ENCODE measurements at places on chromosomes 7 and 10. TPM values are rescaled to one million over a fixed set of nuclear protein-coding genes. Genes with fewer than 3 reads are reported as not detected.

Gene SUFU
- 6.7 TPM for total RNA-seq

- peaks cover 68% of the 10 kb centered on the region for H3K27me3 ChIP-seq
- no peak overlapping the region for H3K4me3 ChIP-seq
- no peak for DNase-seq
- no peaks in the 10 kb centered on the region for H3K4me1 ChIP-seq
These were observed 364.8 kb downstream of the SFMBT2 start for GRCh38 chr10:7045891-7046599.

DNA sequence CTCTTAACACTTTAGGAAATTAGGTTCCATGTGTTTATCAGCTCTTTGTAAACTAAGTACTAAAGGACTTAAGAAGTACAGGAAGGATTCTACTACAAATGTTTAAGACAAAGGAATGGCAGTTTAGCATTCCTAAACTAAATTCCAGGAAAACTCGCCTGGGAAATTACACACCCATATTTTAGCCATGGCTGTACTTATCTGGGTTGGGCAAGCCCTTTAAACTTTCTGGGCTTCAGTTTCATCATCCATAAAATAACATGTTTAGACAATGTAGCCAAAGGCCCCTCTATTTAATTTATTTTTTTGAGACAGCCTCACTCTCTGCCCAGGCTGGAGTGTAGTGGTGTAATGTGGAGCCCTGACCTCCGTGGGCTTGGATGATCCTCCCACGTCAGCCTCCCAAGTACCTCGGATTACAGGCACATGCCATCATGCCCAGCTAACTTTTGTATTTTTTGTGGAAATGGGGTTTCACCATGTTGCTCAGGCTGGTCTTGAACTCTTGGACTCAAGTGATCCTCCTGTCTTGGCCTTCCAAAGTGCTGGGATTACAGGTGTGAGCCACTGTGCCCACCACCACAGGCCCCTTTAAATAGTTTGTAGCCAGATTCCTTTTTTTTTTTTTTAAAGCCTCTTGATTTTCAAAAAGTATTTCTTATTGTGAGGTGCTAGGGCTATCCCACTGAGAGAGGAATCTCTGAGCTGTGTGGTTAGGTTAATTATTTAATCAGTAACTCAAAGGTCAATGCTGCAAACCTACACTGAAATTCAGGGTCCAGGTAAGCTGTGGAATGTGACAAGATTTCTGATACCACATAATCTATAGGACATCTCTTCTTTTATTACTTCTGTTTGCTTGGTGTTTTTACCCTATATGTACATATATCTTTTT, 32.1 kb downstream of the TMEM60 start:
- no peak for DNase-seq
- no peaks in the 10 kb centered on the region for H3K27me3 ChIP-seq
- peaks cover 23% of the 10 kb centered on the region for H3K4me1 ChIP-seq
- peak overlapping the region; percentile 28 for H3K27ac ChIP-seq
- peak overlapping the region; percentile 36 for H3K4me3 ChIP-seq
- H3K36me3 ChIP-seq: no peaks in the 10 kb centered on the region

DNA sequence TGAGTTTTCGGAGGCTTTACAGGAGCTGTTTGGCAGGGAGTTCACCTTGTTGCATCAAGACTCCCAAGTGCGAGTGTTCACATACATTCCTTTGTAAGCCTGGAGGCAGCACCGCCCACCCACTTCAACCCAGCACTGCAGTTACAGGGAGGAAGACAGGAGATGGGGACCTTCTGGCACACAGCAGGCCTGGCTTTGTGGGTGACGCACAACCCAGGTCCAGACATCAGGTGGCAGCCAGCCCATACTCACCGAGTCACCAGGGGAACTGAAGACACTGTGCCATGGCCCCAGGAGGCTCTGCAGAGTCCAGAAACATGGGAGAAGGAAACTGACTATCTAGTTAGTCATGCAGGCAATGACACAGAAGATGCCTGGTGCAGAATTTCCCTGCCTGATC, 305.9 kb upstream of the RNF32 start:
- H3K27ac ChIP-seq: no peak overlapping the region
- no peaks in the 10 kb centered on the region for H3K4me1 ChIP-seq
- DNase-seq: no peak
- H3K4me3 ChIP-seq: no peak overlapping the region
- H3K27me3 ChIP-seq: peaks cover 36% of the 10 kb centered on the region

- H3K36me3 ChIP-seq: peaks cover 41% of the 10 kb centered on the region
- H3K4me3 ChIP-seq: peak overlapping the region; percentile 42
- peak overlapping the region; percentile 96 for H3K27ac ChIP-seq
- peaks cover 69% of the 10 kb centered on the region for H3K4me1 ChIP-seq
- DNase-seq: no peak
These were observed 86.3 kb upstream of the PIK3CG start for GRCh38 chr7:106778656-106779250.

- H3K27me3 ChIP-seq: no peaks in the 10 kb centered on the region
- peak overlapping the region; percentile 79 for H3K27ac ChIP-seq
- no peak for DNase-seq
- H3K36me3 ChIP-seq: no peaks in the 10 kb centered on the region
- no peak overlapping the region for H3K4me3 ChIP-seq
These were observed 47.2 kb downstream of the CAV1 start for GRCh38 chr7:116572036-116572435.

DNA sequence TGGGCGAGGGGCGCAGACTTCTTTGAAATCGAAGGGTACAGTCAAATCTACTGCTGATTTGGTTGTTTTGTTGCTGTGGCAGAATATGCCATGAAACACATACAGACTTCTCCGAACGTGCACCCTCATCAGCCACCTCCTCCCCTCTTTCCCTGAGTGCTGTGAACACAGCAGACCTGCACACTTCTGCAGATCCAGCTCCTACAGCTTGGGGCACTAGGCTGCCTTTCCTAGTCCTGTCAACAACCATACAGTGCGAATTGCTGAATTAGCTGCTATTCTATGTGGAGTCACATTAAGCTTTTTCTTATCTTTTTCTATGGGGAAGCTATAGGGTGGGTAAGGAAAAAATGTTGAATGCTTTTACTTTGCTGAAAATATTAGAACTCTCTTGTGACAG, 57.5 kb downstream of the COL17A1 start:
- no peak overlapping the region for H3K27ac ChIP-seq
- H3K27me3 ChIP-seq: no peaks in the 10 kb centered on the region
- DNase-seq: peak; percentile 19
- H3K4me3 ChIP-seq: no peak overlapping the region

DNA sequence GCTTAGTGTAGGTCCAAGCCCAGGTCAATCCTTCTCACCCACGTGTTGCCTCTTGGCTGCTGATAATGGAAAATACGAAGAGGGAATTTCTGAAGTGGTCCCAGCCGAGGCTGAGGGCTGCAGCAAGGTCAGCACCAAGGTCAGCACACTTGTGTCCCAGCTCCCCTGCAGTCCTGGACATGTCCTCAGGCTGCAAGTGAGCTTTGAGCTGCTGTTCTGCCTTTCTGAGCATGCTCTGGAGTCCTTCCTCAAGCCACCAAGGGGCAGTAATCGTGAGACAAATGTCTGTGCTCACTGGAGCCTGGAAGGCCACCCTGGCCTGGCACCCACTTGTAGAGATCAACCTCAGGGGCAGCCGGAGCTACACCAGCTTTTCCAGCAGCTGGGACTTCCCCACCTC, 28.3 kb downstream of the DRGX start:
- H3K4me1 ChIP-seq: no peaks in the 10 kb centered on the region
- H3K27me3 ChIP-seq: peaks cover 70% of the 10 kb centered on the region
- no peak for DNase-seq
- H3K36me3 ChIP-seq: no peaks in the 10 kb centered on the region

DNA sequence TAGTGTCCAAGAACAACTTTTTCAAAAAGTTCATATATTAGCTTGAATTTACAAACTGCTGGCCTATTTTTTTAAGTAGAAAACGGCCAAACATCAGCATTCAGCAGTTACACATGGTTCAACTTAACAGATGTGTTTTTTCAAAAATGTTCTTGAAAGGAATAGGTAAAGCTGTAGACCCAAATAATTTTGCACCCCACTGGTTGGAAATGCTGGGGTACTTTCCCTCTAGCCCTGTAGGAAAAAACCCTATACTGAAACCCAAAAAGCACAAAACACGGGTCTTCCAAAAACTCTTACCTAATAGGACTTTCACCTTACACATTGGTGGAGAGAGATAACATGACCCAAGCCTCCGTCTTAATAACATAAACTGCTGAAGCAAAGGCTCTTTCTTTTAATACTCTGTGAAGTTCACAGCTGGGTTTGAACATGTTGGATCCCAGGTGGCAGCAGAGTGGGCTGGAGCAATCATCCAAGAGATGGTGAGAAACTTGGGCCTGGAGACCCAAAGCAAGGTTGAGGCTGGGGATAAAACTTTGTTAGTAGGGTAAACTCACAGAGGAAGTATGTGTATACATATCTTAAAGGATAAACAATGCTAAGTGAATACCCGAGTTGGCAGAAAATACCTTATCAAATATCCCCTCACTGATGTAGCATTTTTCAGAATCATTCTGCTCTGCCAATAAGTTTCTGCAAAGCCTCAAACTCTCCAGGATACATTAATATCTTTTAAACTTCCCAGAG, 629 bp upstream of the DNAJC9 start:
- peak overlapping the region; percentile 91 for H3K4me3 ChIP-seq
- peaks cover 43% of the 10 kb centered on the region for H3K4me1 ChIP-seq
- peak overlapping the region; percentile 94 for H3K27ac ChIP-seq

Gene AKR1C1
- total RNA-seq: 10.2 TPM

Gene FAM237B
- total RNA-seq: not detected

GRCh38 chr7:93828260-93828659, 62.3 kb downstream of the TFPI2 start:
- no peak overlapping the region for H3K4me3 ChIP-seq
- no peak for DNase-seq
- no peaks in the 10 kb centered on the region for H3K27me3 ChIP-seq
- no peaks in the 10 kb centered on the region for H3K4me1 ChIP-seq

- H3K27ac ChIP-seq: no peak overlapping the region
- no peak overlapping the region for H3K4me3 ChIP-seq
- no peaks in the 10 kb centered on the region for H3K36me3 ChIP-seq
- DNase-seq: no peak
- H3K27me3 ChIP-seq: peaks cover 80% of the 10 kb centered on the region
These were observed 45.0 kb downstream of the GRID1 start for GRCh38 chr10:86321568-86321967.

Gene OR2A7
- total RNA-seq: 16.3 TPM

Gene DENND2A
- not detected for total RNA-seq

Gene PPP1R3C
- total RNA-seq: 5.5 TPM

- no peaks in the 10 kb centered on the region for H3K4me1 ChIP-seq
- no peak overlapping the region for H3K27ac ChIP-seq
- H3K4me3 ChIP-seq: no peak overlapping the region
- H3K27me3 ChIP-seq: peaks cover 13% of the 10 kb centered on the region
- H3K36me3 ChIP-seq: no peaks in the 10 kb centered on the region
These were observed 169.5 kb upstream of the ZMIZ1 start for GRCh38 chr10:78899098-78899754.

Gene RAB19
- 4.7 TPM for total RNA-seq

- H3K27ac ChIP-seq: no peak overlapping the region
- DNase-seq: no peak
- no peaks in the 10 kb centered on the region for H3K27me3 ChIP-seq
- H3K36me3 ChIP-seq: peaks cover 30% of the 10 kb centered on the region
- H3K4me1 ChIP-seq: peaks cover 8% of the 10 kb centered on the region
These were observed 831 bp downstream of the ZKSCAN5 start for GRCh38 chr7:99505324-99505662.

GRCh38 chr10:36778651-36779050, 346.7 kb upstream of the ANKRD30A start:
- H3K27me3 ChIP-seq: no peaks in the 10 kb centered on the region
- H3K4me1 ChIP-seq: no peaks in the 10 kb centered on the region
- H3K27ac ChIP-seq: no peak overlapping the region
- no peaks in the 10 kb centered on the region for H3K36me3 ChIP-seq
- H3K4me3 ChIP-seq: no peak overlapping the region
- DNase-seq: no peak

Gene NPTX2
- total RNA-seq: not detected

DNA sequence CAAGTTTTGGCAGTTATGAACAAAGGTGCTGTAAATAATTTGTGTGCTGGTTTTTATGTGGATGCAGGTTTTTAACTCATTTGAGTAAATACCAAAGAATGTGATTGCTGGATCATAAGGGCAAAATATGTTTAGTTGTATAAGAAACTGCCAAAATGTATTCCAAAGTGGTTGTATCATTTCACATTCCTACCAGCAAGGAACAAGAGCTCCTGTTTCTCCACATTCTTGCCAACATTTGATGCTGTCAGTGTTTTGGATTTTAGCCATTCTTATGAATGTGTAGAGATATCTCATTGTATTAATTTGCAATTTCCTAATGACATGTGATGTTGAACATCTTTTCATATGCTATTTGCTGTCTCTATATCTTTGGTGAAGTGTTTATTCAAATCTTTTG, 207.3 kb upstream of the LRGUK start:
- no peak overlapping the region for H3K27ac ChIP-seq
- no peaks in the 10 kb centered on the region for H3K4me1 ChIP-seq
- no peaks in the 10 kb centered on the region for H3K27me3 ChIP-seq
- no peak overlapping the region for H3K4me3 ChIP-seq
- DNase-seq: no peak
- no peaks in the 10 kb centered on the region for H3K36me3 ChIP-seq

- no peaks in the 10 kb centered on the region for H3K4me1 ChIP-seq
- H3K36me3 ChIP-seq: peaks cover 4% of the 10 kb centered on the region
- H3K27me3 ChIP-seq: peaks cover 40% of the 10 kb centered on the region
- no peak for DNase-seq
- H3K4me3 ChIP-seq: no peak overlapping the region
These were observed 45.3 kb upstream of the ZNF800 start for GRCh38 chr7:127437837-127438236.

GRCh38 chr7:106552645-106553445, 108.1 kb downstream of the CCDC71L start:
- H3K27ac ChIP-seq: no peak overlapping the region
- DNase-seq: no peak
- no peaks in the 10 kb centered on the region for H3K4me1 ChIP-seq
- no peaks in the 10 kb centered on the region for H3K36me3 ChIP-seq

Gene ZNF727
- not detected for total RNA-seq

DNA sequence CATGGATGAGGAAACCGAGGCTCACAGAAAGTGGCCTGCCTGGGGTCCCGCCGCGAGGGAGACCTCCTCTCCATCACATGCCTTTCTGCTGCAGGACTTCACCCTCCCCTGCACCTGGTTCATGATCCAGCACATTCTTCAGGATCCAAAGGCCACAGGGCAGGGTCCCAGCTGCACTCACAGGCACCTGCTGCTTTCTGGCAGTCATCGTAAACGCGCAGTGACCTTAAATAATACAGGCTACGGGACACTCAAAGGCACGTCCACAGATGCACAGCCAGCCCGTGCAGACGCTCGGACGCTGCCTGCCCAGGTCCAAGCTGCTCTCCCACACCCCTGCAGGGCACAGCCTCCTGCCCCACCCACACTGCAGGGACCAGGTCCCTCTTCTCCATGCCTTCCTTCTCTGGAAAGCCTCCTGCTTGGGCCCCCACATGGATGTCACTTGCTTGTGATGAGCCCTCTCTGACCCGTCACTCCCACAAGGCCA, 49.9 kb downstream of the CALML3 start:
- H3K4me1 ChIP-seq: peaks cover 15% of the 10 kb centered on the region
- no peaks in the 10 kb centered on the region for H3K27me3 ChIP-seq
